ENCODE measurements at places on chromosomes 1 and 21.

DNA sequence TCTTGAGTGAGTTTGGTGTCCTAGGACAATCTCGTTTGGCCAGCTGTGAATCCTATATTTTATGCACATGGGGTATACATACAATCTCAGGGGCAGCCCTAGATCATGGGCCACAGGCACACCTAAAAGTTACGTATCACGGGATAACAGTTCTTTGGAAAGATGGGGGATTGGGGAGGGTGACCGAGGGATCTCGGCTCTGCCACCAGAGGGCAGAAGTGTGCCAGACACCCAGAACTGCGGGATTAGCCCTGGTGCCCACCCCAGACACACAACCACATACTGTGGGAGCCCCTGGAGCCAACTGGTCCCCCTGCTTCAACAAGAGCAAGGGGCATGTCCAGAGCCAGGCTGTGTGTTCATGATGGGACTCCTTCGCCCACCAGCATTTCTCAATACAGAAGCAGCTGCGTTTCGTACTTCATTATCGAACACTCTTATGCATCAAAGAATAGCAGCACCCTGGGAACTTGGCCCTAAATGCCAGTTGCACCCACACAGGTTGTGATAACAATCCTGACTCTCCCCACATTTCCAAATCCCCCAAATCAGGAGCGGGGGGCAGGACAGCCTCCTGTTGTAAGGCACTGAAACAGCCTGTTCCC, 37.4 kb downstream of the TMCO4 start:
- DNase-seq: peak; percentile 55

DNA sequence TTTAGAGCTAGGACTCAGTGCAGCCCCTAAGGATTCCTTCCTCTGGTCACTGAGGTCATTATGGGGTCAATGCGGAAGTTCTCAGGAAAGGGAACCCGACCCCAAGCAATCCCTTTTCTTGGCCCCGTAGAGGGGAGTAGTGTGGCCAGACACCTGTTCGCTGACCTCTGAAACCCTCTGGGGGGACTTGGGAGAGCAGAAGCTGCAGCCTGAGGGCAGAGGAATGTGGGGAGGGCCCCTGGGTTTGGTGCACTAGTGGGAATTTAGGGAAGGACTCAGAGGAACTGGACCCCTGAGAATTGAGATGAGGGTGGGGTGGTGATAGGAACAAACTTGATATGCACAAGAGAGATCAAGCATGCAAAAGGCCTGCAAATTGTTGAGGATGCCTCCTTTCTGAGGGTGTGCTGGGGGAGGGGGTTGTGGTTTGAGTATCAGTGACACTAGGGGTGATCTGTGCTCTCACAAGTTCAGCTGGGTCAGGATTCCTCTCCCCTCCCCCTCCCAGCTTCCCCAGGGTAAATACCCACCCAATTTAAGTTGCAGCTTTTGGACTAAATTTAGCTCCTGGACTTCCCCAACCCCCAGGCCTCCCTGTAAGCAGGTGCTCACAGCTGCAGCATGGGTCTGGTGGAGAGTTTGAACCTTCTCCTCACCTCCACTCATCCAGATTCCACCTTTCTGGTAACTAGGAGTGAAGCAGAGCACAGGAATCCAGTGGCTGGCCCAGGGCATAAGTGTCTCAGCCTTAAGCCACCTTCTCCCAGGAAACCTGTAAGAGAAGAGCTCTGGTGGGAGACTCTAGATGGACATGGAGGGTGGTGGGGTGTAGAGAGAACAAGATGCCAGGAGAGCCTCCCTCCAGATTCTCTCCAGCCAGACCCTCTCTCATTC, 13.5 kb downstream of the ADAMTSL4 start:
- DNase-seq: no peak

GRCh38 chr1:202968895-202969295, 1.8 kb upstream of the CYB5R1 start:
- DNase-seq: peak; percentile 60

GRCh38 chr1:153786038-153786790, 11.0 kb downstream of the SLC27A3 start:
- no peak for DNase-seq

DNA sequence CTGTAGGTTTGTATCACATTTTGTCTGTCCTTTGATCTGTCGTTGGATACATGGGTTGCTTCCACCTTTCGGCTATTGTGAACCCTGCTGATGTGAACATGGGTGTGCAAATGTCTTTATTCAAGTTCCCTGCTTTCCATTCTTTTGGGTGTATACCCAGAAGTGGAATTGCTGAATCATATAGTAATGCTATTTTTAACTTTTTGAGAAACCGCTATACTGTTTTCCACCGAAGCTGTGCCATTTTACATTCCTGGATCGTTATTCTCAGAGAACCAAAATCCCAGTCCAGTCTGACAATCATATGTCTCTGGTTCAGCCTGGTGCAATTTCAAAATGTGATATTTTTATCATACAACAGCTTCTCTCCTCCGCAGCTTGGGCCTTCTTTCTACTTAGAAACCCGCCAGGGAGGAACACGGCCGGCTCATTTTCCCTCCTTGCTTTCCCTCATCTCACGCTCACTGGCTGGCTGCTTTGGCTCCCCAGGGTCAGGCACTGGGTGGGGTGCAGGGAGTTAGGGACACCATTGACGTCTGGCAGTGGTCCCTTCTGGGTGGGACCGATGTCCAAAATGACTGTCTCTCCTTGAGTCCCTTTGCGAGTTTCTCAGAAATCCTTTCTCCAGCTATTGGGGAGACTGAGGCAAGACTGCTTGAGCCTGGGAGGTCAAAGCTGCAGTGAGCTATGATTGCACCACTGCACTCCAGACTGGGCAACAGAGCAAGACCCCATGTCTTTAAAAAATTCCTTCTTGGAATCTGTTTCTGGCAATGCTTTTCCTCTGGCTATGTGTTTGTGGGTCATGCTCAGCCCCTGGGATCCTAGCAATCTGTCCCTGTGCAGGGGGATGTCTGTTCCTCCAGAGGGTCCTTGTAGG, 73.5 kb upstream of the AKT3 start:
- DNase-seq: no peak

- DNase-seq: no peak
Observed at GRCh38 chr21:29557931-29558725, 259.4 kb downstream of the BACH1 start.

DNA sequence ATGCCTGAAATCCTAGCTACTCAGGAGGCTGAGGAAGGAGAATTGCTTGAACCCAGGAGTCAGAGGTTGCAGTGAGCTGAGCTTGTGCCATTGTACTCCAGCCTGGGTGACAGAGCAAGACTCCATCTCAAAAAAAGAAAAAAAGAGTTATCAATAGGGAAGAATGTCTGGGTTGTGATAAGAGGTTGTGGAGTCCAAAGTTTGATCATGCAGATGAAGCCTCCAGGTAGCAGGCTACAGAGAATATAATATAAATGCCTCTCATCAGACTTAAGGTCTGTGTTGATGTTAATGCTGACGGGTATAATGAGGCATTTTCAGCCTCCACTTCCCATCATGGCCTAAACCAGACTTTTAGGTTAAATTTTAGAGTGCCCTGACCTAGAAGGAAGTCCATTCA, 24.6 kb downstream of the TLR5 start:
- DNase-seq: no peak

DNA sequence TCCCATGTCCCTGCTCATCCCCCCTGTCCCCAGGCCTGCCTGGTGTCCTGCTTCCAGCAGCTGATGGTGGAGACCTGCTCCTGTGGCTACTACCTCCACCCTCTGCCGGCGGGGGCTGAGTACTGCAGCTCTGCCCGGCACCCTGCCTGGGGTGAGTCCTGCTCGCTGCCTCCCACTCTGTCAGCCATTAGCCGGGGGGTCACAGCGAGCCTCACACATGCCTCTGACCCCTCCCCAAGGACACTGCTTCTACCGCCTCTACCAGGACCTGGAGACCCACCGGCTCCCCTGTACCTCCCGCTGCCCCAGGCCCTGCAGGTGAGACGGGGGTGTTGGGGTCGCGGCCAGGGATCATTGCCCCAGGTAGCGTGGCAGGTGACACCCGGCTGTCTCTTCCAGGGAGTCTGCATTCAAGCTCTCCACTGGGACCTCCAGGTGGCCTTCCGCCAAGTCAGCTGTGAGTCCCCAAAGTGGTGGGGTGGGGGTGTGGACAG, 10.0 kb downstream of the SCNN1D start:
- no peak for DNase-seq

DNA sequence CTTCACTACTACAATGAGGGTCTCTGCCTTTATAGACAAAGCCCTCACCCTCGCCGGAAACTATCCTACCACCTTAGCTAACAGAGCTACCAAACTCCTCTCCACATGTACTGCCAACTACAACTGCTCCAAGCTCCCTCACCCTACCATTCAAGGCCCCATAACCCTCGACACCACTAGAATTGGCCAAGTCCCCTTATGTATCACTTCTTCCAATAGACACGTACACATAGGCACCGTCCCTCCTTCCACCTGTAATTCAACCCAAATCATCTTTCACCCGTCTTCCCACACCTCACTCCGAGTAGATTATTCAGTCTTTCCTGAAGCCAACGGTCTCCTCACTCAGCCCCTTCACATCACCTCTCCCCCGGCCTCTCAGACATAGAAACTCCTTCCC, 19.7 kb upstream of the CA6 start:
- DNase-seq: no peak

DNA sequence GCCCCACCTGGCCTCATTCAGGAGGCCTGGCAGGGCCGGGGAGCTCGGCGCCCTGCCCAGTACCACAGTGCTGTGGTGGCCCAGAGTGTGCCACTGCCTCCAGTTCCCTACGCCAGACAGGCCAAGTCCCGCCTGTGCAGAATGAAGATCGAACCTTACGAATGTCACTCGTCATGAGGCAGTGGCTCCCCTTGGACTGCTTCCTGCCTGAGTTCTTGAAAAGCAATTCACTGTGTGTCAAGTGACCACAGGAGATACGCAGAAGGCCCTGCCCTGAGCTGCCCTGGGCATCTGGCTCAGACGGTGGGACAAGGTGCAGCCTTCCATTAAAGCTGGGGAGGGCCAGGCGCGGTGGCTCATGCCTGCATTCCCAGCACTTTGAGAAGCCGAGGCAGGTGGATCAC, 49.6 kb upstream of the LRP8 start:
- no peak for DNase-seq

- DNase-seq: no peak
Observed at GRCh38 chr1:154519591-154519991, 17.4 kb upstream of the SHE start.

- DNase-seq: peak; percentile 73
Observed at GRCh38 chr1:156727926-156728598, at the start of gene METTL25B. Gene METTL25B (plus strand): TSS chr1:156728469. CDS start chr1:156729105, 636 bp downstream.

Data from kidney capillary endothelial cell (primary cell).